ENCODE measurements at places on chromosomes 13 and 19.

DNA sequence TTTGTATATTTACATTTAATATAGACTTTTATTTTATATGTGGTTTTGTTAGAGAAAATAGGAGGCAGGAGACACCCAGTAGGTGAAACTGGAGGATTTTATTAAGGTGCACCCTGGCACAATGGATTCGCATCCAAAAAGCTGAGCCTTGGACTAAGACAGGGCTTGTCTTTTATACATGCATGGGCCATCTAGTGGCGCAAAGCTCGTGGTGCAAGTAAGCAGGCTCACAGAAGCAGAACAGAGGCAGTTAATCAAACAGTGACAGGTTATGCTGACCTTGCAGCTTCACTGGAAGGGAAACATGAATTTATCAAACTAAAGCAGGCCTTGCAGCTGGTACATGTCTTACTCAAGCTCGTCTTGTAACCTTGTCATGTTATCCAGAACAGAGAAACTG lies 58.8 kb upstream of the ZNF681 start:
- DNase-seq = peak; percentile 17

- DNase-seq = peak; percentile 87
These were observed 5.8 kb downstream of the KLF2 start for GRCh38 chr19:16330368-16330801.

GRCh38 chr13:29571876-29572570 lies 23.5 kb downstream of the SLC7A1 start:
- DNase-seq = no peak

- no peak for DNase-seq
These were observed 793.2 kb upstream of the GPC6 start for GRCh38 chr13:92433386-92433785.

- no peak for DNase-seq
These were observed 204.5 kb downstream of the POU4F1 start for GRCh38 chr13:78398743-78399410.

GRCh38 chr19:3983936-3984583 lies 1.2 kb downstream of the EEF2 start:
- peak; percentile 59 for DNase-seq

- DNase-seq = no peak
These were observed 27.7 kb downstream of the SBNO2 start for GRCh38 chr19:1146412-1146699.

GRCh38 chr13:50379584-50379983 lies 364.3 kb downstream of the KCNRG start:
- no peak for DNase-seq

GRCh38 chr13:108915095-108915633 lies 285.8 kb downstream of the MYO16 start:
- peak; percentile 74 for DNase-seq

DNA sequence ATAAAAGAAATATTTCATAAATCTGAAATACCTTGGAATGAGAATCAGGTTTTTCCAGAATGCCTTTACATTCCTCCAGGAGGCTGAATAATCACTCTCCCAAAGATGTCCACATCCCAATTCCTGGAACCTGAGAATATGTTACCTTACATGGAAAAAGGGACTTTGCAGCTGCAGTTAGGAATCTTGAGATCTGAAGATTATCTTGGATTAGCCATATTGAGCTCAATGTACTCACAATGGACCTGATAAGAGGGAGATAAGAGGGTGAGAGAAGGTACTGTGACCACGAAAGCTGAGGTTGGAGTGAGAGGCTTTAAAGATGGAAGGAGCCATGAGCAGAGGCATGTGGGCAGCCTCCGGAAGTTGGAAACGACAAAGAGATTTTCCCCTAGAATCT lies 36.8 kb upstream of the MBNL2 start:
- no peak for DNase-seq

- DNase-seq = peak; percentile 79
These were observed 37.0 kb upstream of the CCNA1 start for GRCh38 chr13:36395280-36395679.

- peak; percentile 21 for DNase-seq
These were observed 575.9 kb downstream of the MYO16 start for GRCh38 chr13:109205315-109205714.

- peak; percentile 57 for DNase-seq
These were observed 13.4 kb upstream of the SIGLEC12 start for GRCh38 chr19:51514866-51515481.

DNA sequence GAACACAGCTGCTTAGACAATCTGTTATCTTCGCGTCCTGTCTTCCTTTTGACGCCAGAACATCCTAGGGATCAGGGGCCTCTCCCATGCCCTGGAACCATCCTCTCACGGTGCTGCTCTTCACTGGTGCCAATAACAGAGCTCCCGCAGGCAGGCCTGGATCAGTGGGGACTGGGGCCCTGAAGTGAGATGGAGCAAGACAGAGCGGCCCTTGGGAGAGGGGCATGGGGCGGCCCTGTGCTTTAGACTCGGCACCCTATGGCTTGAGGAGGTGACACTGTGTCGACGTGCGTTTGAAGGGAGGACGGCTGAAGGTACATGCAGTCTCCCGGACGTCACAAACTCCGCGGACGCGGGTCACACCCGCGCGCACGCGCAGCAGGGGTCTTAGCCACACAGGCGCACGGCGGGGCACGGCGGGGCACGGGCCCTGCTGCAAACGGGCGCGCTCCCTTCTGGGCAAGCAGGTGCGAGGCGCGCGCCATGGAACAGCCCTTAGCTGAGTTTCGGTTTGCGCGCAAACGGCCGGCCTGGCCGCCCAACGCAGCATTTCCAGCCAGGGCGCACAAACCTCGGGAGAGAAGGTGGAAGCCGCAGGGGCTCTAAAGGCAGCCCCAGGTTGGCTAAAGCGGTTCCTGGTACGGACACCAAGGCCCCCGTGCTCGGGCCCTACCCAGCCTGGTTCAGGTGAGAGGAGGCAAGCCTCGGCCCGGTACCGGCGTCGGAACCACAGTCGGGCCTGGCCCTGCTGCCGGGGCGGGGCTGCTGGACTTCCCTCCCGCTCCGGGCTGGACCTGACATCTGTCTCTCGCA lies 16.5 kb upstream of the RNF17 start:
- DNase-seq = no peak

- peak; percentile 68 for DNase-seq
These were observed 60.2 kb upstream of the TNFRSF19 start for GRCh38 chr13:23509781-23510543.

DNA sequence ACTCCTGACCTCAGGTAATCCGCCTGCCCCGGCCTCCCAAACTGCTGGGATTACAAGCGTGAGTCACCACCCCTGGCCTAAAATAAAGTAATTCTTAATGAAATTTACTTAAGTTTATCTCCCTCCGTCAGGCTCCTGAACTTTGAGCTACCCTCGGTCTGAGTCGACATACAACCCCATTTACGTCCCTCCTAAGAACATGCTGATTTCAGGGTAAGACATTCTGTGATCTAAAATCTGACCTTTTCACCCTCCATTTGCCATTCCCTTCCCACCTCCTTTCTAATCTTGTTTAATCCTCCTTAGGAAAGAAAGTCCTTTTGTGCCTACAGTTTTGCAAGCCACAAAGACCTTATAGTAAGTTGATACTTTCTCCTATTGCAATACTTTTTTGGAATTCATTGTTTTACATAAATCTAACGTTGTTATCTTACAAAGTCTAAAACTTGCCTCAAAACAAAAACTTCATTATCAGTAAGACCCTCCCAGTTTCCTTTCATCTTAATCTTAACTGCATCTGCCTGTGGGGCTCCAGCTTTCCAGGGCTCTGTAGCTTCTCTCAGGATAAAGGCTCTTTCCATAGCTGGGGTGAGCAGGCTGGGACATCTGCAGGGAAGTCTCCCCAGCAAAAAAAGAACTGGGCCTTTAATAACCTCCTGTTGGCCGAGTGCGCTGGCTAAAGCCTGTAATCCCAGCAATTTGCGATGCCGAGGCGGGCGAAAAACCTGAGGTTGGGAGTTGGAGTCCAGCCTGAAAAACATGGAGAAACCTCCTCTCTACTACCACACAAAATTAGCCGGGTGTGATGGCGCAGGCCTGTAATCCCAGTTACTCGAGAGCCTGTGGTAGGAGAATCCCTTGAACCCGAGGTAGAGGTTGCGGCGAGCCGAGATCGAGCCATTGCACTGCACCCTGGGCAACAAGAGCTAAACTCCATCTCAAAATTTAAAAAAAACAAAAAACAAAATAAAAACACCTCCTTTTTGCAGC lies 143.1 kb downstream of the ZNF737 start:
- DNase-seq = peak; percentile 2

DNA sequence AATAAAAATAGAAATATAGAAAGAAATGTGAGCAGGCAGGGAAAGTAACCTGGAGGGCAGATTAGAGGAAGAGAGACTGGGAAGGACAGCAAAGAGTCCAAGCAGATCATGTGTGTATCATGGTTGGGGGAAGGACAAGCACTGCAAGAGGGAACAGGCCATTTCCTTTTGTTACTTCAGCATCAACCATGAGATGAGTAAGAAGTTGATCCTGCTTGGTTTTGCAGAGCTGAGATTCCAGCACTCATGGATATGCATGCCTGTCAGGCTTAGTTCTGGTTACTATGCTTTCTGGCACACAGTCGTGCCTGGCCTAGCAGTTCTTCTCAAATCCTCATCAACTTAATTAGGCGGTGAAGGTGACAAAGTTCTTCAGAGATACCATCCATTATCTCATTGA lies 18.1 kb downstream of the NALCN start:
- DNase-seq = peak; percentile 71

DNA sequence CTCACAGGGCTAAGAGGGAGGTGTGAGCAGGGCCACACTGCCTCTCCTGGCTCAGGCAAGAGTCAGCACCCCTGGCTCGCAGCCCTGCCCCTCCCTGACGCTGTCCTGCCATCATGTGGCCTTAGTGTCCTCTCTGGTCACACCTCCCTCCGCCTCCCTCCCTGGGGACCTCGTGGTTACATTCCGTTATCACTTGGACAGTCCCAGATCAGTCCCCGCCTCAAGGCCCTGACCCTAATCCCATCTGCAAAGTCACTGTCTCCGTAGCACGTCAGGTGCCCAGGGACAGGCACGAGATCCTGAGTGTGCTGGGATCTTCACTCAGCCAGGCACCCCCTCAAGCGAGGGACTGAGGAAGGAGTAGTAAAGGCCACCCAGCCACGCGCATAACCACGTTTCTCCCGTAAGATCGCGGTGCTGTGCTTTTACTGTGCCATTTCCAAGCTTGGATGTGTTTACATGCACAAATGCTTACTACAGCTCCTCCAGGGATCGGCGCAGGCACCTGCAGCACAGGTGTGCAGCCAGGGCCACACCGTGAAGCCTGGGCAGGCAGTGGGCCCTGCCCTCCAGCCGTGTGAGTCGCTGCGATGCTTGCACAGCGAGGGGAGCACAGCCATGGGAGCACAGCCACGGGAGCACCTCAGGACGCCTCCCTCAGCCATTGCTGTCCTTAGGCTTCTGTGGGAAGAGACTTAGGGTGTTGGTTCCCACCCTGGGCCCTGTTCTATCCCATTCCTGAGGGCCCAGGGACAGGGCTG lies 10.7 kb upstream of the TMEM255B start:
- no peak for DNase-seq

DNA sequence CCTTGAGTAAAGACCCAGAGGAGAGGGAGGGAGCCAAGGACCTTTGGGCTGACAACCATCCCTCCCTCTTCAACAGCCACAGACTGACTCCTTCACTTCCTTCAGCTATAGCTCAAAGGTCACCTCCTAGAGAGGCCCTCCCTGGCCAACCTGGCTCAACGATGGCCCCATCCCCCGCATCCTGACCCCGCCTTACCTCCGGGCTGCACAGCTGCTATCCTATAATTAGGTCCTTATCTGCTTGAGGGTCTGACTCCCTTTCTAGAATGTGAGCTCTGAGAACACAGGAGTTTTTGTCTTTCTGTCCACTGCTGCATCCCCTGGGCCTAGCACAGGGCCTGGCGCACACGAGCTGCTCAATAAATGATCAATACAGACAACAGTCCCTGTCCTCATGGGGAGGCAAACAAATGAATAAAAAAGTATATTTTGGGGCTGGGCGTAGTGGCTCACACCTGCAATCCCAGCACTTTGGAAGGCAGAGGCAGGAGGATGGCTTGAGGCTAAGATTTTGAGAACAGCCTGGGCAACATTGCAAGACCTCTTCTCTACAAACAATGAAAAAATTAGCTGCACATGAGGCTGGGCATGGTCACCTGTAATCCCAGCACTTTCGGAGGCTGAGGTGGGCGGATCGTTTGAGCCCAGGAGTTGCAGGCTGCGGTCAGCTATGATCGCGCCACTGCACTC lies 6.6 kb upstream of the LGALS4 start:
- no peak for DNase-seq

DNA sequence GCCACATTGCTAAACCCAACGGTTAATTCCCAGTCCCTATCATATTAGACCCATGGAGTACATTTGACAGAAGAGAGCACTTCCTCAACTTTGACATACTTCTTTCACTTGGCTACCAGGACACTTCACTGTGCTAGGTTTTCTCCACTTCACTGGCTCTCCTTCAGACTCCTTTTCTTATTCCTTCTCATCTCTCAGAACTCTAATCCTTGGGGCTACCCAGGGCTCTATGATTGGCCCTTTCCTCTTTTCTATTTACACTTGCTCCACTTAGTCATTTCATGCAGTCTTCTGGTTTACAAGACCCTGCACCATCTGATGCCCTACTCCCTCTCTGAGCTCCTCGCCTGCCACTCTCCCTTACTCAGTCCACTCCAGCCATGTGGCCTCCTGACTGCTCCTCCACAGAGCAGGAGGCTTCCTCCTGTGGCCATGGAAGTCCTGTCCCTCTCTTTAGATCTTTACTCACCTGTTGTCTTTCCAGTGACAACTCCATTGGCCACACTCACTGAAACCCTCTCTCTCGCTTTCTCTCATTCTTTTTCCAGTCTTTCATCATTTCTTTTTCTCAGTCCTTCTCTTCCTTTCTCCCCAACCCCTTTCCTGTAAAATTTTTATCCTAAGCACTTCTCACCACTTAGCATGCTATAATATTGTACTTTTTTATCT lies 90.4 kb downstream of the TBC1D4 start:
- DNase-seq = no peak

- no peak for DNase-seq
These were observed 37.7 kb upstream of the CCNE1 start for GRCh38 chr19:29774126-29774525.

DNA sequence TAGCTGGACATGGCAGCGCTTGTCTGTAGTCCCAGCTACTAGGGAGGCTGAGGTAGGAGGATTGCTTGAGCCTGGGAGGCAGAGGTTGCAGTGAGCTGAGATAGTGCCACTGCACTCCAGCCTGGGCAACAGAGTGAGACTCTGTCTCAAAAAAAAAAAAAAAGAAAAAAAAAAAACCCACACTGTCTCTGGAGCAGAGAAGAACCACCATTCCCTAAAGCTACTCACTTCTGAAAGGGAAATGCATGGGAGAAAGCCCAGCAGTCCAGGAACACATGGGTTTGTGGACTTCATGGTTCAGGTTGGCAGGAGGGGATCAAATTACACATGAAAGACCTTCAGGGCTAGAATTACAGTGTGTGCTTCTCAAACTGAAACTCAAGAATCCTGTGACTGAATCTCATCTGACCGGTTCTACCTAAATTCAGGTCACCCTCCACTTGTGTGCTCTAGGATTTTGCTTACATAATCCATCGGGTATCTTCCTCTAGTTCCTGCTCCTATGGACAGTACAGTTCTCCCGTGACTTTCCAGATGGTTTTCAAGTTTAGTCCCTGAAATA lies 30.2 kb upstream of the CPB2 start:
- no peak for DNase-seq

All from fibroblast of mammary gland (primary cell).